Neural crest cell (in vitro differentiated cells): ENCODE measurements at places on chromosomes 4 and X. TPM values are rescaled to one million over a fixed set of nuclear protein-coding genes. Genes with fewer than 3 reads are reported as not detected.

- H3K27ac ChIP-seq, result no peak overlapping the region
- H3K4me3 ChIP-seq, result no peak overlapping the region
- no peak for DNase-seq
- H3K4me1 ChIP-seq, result peaks cover 66% of the 10 kb centered on the region
Measured at GRCh38 chr4:102817613-102818268, 9.6 kb downstream of the UBE2D3 start.

DNA sequence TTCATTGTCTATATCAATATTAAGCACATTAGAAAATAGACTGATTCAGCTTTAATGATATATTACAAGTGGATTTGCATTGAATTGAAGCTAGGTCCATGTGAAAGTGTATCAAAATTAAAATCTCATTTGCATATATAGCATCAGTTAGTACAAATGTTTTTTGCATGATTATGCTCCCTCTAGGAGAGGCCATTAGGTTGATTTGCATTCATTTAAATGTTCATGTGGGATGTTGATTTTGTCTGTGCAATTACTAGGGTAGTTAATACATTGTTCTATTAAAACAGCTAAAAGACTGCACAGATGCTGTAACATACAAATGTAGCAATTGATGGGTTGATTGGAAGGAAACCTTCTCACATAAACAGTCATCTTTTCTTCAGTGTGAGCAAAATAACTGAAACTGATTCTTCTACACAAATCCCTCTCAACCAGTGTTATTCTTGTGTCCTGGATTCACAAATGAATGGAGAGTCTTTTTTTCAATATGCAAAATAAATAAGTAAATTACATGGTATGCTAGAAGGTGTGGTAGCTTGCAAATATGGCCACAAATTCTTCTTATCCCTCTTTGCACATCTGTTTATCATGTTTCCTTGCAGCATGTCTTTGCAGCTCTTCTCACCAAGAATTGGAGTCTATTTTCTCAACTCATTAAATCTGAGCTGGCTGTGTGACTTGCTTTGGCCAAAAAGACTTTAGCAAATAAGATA, 48.6 kb upstream of the DYNLT3 start:
- H3K27ac ChIP-seq, result no peak overlapping the region
- H3K4me3 ChIP-seq, result no peak overlapping the region

RPA4 gene
- 0.44 and 0.50 TPM in 2 replicates for total RNA-seq

ADH1C gene
- total RNA-seq, result not detected in 2 replicates

TRIM61 gene
- 0.19 and 0.27 TPM in 2 replicates for total RNA-seq
